Activated naive CD8-positive, alpha-beta T cell treated with anti-CD3 and anti-CD28 coated beads for 36 hours (primary cell): ENCODE measurements at places on chromosomes 5 and 9.

DNA sequence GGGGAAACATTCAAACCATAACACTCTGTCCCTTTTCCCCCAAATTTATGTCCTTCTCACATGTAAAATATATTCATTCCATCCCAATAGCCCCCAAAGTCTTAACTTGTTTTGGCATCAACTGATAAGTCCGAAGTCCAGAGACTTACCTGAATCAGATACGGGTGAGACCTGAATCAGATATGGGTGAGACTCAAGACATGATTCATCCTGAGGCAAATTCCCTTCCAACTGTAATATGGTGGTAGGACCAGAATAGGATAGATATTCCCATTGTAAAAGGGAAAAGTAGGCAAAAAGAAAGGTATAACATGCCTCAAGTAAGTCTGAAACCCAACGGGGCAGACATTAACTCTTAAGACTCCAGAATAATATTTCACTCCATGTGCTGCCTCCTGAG lies 115.6 kb upstream of the CKMT2 start:
- no peak for DNase-seq

- DNase-seq = no peak
Observed at GRCh38 chr9:124947727-124948391, 7.0 kb upstream of the GOLGA1 start.

GRCh38 chr5:57843059-57843367 lies 360.4 kb upstream of the ACTBL2 start:
- DNase-seq = no peak

DNA sequence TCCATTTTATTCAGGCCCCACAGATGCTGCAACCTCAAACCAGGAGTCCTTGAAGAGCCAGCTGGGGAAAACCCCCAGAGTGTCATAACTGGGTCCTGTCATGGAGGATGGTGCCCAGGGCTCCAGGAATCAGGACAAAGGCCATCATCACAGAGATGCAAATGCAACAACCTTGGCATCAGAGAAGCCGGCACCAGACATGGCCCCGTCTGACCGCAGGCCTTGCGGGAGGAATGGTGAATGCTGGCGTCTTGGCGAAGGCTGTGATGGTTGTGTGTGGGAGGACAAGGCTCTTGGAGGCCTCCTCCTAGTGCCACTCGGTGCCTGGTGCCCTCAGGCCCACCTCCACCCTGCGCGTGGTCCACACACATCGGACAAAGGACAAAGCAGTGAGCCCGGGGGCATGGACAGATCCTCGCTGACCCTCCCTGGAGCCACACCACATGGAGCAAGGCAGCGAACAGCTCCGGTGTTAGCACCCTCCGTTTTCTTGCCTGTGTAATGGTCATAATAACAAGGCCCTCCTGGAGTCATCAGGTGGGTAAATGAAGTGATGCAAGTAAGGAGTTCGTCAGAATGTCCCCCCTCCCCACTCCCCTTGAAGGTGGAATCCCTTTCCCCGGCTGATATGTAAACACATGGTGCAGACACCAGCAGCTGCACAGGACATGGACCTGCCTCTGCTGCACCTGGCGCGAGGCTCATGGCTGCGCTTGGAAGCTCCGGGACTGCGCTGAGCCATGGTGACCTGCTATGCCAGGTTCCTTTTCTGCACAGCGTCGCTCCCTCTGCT lies 380.7 kb downstream of the IRX2 start:
- DNase-seq = no peak

- DNase-seq = no peak
Observed at GRCh38 chr9:93667627-93668026, 91.2 kb downstream of the PHF2 start.

GRCh38 chr5:148805326-148806290 lies 20.8 kb upstream of the ADRB2 start:
- DNase-seq = peak; percentile 58

GRCh38 chr5:57642698-57643097 lies 160.1 kb upstream of the ACTBL2 start:
- DNase-seq = no peak

DNA sequence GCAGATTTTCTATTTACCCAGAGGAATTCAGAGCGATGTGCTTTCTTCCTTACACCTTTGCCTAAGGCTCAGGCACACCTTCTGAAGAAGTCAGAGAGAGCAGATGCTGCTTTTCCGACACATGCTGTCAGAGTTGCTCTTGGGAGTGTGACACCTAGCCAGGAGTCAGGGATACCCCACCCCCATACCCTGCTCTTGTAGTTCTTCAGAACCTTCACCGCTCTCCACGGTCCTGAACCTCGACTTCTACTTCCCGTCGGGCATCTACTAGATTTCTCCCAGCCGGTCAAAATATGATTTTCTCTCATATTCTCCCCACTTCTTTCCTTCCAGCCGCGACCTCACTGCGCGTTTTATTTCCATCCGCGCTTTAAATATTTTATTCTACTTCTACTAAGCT lies 1.7 kb downstream of the GRIN3A start:
- DNase-seq = no peak

- no peak for DNase-seq
Observed at GRCh38 chr5:1735320-1735970, 64.2 kb downstream of the MRPL36 start.

GRCh38 chr5:172789687-172790495 lies 18.9 kb upstream of the DUSP1 start:
- no peak for DNase-seq

GRCh38 chr5:100423330-100423729 lies 111.8 kb upstream of the FAM174A start:
- DNase-seq = no peak

DNA sequence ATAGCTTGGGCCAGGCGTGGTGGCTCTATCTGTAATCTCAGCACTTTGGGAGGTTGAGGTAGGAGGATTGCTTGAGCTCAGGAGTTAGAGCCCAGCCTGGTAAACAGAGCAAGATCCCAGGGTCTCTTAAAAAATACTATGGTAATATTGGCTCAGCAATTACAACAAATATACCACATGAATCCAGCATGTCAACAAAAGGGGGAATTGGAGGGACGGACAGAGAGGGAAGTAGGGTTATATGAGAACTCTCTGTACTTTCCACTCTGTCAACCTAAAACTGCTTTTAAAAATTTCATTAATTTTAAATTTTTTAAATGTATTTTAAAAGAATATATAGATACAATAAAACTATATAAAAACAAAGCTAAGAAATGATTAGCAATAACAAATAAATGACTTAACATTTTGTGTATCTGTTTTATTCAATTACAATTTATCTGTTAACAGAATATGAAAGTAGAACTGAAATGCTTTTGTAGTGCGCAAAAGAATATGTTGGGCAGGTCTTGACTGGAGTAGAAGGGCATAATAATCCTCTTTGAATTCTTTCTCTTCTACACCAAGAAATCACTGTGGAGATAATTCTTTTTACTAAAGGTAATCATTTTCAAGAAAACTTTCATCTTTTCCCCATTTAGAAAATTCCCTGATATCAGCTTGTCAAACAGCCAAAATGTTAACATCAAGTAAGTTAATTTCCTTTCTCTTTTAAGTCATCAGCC lies 12.9 kb upstream of the CDC42SE2 start:
- no peak for DNase-seq
